ENCODE measurements at places on chromosomes 6 and 20.
A peak's percentile ranks its signal among the peaks of the same experiment; 100 is the strongest.

DNA sequence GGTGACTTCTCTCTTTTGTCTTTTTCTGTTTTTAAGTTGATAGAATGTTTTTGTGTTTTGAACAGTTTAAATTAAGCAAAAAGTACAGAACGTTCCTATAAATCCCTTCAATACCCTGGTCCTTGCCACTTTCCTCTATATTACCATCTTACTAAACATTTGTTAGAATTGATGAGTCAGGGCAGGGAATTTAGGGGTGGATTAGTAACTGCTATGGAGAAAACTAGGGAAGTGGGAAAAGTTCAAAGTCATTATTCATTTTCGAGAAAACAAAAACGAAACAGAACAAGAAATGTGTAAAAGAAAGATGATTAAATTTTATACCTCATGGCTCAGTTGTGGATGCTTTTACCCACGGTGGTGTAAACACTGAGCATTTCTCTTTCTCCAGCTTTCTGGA lies 240.4 kb upstream of the SULF2 start:
- no peak for DNase-seq

DNA sequence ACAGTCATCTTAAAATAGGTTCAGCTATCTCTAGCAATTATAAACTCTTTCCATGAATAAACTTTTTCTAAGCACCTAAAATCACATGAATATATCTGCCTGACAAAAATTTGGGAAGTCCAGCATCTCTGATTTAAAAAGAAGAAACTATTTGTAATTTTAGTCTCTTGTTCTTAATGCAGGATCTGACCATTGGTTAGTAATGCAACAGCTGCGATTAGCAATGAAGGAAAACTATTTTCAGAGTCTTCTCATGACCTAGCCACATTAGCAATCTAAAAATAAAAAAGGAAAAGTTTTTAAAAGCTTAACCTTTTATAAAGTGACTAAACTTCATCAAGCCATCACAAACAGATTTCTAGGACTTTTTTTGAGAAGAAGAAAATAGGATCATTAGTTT lies 97.5 kb downstream of the PTPRK start:
- DNase-seq: no peak

DNA sequence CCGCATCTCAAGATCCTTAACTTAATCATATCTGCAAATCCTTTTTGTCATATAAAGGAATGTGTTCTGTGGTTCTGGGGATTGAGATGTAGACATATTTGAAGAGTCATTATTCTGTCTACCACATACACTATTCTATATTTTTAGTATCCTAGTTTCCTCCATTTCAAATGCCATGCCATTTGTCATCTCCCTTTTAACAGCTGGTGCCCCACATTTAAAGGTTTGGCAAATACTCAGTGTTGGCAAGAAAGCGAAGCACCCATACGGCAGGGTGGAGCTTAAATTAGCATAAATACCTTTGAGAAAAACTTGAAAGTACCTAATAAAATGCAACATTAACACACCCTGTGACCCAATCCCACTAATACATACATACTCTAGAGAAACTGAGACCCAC lies 31.7 kb downstream of the PAK5 start:
- no peak for DNase-seq

GRCh38 chr6:37862992-37863391 lies 43.5 kb downstream of the ZFAND3 start:
- DNase-seq: no peak

GRCh38 chr6:28683945-28684538 lies 158.4 kb downstream of the GPX5 start:
- no peak for DNase-seq

DNA sequence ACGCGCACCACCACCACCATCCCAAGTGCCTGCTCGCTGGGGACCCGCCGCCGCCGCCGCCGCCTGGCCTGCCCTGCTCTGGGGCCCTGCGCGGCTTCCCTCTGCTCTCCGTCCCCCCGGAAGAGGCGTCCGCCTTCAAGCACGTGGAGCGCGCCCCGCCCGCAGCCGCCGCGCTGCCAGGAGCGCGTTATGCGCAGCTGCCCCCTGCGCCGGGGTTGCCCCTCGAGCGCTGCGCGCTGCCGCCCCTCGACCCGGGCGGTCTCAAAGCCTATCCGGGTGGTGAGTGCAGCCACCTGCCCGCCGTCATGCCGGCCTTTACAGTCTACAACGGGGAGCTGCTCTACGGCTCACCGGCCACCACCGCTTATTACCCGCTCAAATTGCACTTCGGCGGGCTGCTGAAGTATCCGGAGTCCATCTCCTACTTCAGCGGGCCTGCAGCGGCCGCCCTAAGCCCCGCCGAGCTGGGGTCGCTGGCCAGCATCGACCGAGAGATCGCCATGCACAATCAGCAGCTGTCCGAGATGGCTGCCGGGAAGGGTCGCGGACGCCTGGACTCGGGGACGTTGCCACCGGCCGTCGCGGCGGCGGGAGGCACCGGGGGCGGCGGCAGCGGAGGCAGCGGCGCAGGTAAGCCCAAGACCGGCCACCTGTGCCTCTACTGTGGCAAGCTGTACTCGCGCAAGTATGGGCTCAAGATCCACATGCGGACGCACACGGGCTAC lies 7.2 kb downstream of the PRDM13 start:
- DNase-seq: no peak

GRCh38 chr6:169852504-169853195 lies 101.2 kb downstream of the ERMARD start:
- no peak for DNase-seq

GRCh38 chr6:90406142-90406794 lies 109.6 kb upstream of the BACH2 start:
- peak; percentile 48 for DNase-seq

DNA sequence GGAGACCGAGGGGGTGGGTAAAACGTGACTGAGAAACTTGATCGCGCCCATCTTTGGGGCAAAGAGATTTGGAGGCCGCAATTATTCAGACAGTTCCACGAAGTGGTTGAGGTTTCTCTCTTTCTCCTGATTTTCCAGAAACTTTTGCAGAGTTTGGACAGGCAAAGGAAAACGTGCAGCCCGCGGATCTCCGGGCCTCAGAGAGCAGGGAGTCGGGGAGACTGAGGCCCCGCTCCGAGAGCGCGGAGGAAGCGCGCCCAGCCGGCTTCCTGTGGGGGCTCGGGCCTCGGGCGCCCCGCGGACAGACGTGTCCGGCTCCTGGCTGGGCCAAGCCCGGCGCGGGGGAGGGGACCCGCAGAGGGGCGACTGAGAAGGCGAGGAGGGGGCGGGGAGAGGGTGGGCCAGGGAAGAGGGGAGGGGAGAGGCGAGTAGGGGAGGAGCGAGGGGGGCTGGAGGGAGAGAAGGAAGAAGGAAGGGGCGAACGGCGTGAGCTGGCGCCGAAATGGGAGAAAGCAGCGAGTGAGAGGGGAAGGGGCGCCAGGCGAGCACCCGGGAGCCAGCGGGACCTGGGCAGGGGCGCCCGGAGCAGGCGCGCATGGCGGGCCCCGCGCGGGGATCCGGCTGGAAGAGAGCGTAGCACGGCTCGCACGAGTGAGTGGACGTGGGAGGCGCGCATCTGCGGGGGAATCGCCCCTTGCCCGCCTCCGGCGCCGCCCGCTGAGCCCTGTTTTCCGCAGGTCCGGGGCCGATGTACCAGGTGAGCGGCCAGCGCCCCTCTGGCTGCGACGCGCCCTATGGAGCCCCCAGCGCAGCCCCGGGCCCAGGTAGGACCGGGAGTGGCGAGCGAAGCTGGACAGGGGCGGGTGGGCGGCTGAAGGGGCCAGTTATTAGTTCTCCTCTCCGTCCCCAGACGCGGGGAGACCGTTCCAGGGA lies at the start of gene MDFI:
MDFI (plus strand) TSS at position 467 of the 933 bp plus-strand sequence; CDS start at position 749, 282 bp downstream.
- DNase-seq: no peak

- no peak for DNase-seq
Observed at GRCh38 chr20:9995510-9996272, 39.1 kb upstream of the ANKEF1 start.

GRCh38 chr6:34331371-34332050 lies 61.0 kb downstream of the NUDT3 start:
- DNase-seq: no peak

GRCh38 chr20:38186788-38187221 lies 21.7 kb upstream of the TGM2 start:
- no peak for DNase-seq

DNA sequence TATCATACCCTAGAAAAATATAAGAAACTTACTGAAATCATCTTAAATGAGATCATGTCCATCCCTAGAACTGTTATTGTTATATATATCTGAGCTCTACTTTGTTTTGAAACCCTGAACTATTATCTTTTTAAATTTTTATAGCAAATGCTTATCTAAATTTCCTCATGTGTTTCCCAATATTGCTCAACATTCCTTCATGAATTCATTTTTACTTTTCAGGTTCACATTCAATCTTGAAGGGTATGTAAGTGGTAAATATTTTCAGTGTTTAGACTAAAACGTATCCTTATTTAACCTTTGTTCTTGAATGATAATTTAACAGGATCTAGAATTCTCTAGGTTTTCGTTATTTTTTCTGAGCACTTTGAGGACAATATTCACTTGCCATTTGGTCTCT lies 23.9 kb downstream of the PDE7B start:
- DNase-seq: no peak

DNA sequence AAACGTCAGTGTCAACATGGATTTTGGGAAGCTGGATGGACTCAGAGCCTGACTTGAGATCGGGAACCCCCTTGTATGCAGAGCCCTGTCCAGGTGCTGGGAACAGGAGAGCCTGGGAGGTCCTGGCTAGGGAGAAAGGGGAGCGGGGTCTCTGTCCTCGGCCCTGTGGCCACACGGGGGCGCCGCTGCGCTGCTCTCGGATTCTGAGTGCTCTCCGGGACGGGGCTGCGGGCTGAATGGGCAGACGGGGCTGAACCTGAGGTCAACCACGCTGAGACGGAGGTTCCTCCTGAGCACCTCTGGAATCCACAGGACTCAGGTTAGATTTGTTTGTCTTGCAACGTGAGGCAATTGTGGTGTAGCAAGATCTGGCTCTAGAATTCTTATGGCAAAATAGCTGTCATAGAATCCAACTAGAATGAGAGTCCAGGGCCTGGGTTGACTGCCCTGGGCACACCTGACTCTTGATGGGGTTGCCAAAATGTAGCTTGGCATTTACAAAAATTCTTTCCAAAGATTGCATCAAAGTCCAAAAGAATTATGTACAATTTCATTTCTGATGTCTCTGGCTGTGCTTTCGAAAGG lies 20.6 kb upstream of the HLA-F start:
- peak; percentile 85 for DNase-seq

DNA sequence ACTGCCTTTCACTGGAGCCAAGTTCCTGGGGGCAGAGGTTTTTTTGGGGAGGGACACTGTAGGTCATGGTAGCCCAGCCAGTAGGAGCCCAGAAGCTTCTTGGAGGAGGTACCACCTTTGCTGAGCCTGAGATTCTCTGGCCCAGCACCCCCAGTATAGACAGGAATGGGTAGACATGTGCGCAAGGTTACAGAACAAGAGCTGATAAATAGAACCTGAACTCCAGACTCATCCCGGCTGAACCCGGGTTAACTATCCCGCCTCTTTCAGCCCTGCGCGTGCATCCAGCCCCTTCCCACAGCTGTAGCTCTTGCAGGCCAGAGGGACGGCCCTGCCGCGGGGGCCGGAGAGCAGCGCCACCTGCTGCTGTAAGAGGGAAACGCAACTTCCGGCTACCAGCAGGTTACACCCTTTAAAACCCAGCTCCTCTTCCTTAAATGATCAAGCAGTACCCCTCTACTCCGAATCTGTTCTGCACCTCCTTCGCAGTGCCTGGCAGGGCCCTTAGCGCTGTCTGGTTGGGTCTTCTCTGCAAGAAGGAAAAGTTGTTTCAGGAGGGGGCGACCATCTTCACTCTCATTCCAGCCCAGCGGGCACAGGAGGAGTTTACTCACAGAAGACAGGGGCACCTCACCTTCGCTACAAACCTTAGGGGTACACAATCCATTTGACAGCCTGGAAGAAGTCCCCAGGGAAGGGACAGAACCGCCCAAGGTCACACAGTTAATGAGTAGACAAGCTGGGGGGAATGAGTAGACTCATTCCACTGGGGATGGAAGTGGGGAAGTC lies 7.5 kb downstream of the SRXN1 start:
- DNase-seq: peak; percentile 80

DNA sequence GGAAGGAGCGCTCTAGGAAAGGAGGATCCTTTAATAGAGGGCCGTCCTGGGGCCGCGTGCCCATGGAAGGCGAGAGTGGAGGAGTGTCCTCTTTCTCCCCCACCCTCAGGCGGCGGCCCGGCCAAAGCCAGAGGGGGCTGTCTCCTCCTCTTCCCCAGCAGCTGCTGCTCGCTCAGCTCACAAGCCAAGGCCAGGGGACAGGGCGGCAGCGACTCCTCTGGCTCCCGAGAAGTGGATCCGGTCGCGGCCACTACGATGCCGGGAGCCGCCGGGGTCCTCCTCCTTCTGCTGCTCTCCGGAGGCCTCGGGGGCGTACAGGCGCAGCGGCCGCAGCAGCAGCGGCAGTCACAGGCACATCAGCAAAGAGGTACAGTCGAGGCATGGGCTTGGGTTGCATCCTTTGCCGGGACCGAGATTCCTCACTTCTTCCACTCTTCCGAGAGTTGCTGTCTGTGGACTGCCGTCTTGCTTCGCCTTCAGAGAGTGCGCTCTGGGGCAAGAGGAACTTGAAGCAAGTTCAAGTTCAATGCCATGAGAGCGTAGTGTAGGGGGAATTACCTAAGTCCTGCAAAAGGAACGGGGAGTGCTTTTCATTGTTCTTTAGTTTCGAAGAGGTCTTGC lies at the start of gene LAMA2:
LAMA2 (plus strand) TSS at position 148 of the 621 bp plus-strand sequence; CDS start at position 256, 108 bp downstream.
- DNase-seq: peak; percentile 4

DNA sequence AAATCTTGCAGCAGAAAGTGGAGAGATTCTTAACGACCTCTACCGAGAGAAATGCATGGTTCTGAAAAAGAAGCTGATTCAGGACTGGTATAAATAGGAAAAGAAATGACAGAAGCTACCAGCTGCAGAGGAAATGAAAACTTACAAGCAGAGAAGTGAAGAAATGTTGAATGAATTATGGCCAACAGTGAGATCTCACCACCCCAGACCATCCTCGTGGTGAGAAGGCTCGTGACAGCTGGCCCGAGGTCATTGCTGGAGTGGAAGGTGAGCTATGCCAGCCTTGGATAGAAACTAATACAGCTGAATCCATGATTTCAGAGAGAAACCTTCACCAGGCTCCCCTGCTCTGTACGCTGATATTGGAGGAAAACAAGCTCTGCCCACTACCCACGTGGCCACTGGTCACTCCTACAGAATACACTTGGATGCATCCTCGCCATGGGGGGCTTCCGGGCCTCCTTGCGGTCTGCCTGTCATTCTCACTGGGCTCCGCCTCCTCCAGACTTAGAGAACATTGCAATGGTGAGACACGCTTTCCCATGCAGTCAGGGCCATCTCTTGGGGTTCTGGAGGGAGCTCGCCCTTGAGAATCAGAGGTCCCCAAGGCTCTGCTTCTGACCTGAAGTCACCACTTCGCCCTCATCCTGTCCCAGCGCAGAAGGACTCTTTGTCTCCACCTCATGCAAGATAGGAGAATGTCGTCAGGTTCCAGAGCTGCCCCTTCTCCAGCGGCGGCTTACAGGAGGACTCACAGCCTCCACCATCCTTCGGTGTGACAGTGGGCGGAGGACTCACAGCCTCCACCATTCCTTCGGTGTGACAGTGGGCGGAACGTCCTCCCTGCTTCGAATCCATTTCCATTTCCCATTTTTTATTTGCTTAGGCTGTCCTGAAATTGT lies 10.6 kb upstream of the TUBB2B start:
- no peak for DNase-seq

DNA sequence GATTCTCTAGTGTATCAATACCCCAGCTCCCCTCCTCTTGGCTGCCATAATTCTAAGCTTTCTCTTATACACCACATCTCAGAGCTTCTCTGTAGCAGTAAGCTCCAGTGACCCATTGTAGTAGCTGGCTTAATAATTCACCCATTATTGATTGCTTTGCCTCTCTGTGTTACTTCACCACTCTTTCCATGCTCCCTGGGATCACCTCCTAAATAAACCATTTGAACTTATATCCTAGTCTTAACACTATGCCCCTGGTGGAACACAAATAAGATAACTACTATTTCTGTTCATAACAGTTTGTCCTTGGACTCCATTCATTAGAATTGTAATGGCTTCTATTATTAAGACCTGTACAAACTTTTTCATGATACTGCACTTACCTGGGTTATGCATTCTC lies 758.9 kb downstream of the KIF16B start:
- no peak for DNase-seq

Data from activated CD4-positive, alpha-beta T cell treated with anti-CD3 and anti-CD28 coated beads for 48 hours (primary cell).